ENCODE measurements at places on chromosomes 12 and 14. TPM values are rescaled to one million over a fixed set of nuclear protein-coding genes. Genes with fewer than 3 reads are reported as not detected.

LAG3 gene
- 0.29 TPM for polyA plus RNA-seq

CISTR gene
- polyA plus RNA-seq: not detected

BCL2L14 gene
- not detected for polyA plus RNA-seq

IL26 gene
- polyA plus RNA-seq: not detected

PTGER2 gene
- polyA plus RNA-seq: 1.4 TPM

ARMH4 gene
- polyA plus RNA-seq: 1.4 TPM

CAPZA3 gene
- polyA plus RNA-seq: not detected

Measured in adrenal gland (tissue), 19 donors.